ENCODE measurements at places on chromosomes 11 and 22. TPM values are rescaled to one million over a fixed set of nuclear protein-coding genes. Genes with fewer than 3 reads are reported as not detected.

DNA sequence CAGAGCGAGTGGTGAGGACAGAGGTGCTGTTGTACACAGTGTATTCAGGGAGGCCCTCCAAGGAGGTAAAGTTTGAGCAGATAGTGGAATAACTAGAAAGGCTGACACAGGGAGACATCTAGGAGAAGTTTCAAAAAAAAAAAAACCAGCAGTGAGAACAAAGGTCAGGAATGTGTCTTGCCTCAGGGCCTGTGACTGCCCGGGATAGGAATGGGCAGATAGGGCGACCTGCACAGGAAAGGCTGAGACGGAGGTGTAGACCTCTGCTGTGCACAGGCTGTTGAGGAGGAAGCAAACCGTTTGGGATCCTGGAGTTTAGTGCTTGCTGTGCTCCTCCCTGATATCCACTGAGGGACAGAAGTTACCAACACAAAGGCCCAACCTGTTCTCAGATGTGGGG is 406.5 kb upstream of the B3GAT1 start:
- DNase-seq = no peak

DNA sequence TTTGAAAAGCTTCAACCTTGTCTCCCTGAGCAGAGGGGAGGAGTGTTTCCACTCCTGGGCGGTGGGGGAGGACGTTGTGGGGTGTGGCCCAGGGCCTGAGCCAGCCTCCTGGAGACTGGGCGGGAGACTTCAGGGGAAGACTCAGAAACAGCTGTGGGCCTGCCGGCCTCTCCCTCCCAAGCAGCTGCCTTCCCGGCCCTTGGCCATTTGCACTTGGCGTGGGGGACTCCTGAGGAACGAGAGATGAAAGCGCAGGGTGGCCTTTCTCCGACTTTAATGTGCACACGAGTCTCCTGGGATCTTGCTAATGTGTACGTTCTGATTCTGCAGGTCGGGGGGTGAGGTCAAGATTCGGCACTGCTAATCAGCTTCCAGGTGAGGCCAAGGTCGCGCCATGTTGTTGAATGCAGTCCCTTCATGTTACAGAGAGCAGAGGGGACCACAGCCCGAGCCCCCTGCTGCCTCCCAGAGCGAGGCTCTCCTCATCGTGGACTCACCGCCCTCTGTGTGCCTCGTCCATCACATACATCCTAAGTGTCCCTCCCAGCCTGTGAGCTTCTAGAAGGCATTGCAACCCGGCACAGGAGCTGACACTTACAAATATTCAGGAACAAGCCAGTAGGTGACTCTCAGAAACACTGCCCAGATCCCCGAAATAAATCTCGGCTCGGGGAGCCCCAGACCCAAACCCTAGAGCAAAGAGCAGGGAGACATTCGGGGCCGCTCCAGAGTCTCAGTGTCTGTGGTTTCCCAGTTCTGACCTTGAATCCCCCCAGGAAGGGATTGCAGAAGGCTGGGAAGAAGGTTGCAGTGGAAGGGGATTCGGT is 7.7 kb downstream of the LIF start:
- peak; percentile 78 for DNase-seq

DNA sequence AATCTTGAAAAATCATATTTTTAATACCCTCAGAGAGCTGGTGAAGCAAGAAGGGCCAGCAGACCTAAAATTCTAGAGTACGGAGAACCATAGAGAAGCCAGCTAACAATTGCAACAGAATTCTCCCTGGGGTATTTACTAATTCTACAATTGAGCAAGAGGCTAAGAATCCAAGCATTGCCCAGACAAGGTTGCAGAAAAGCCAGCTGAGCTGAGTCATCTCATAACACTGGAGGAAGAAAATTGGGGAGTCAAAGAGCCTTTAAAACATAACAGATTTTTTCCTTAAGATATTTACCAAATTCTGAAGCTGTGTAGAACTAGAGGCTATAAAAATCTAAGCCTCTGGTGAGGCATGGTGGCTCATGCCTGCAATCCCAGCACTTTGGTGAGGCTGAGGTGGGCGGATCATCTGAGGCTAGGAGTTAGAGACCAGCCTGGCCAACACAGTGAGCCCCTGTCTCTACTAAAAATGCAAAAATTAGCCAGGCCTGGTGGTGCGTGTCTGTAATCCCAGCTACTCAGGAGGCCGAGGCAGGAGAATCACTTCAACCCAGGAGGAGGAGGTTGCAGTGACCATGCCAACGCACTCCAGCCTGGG is 13.6 kb upstream of the TMEM216 start:
- DNase-seq = no peak

- DNase-seq = no peak
Measured at GRCh38 chr11:128718064-128718463, 24.2 kb downstream of the FLI1 start.

DNA sequence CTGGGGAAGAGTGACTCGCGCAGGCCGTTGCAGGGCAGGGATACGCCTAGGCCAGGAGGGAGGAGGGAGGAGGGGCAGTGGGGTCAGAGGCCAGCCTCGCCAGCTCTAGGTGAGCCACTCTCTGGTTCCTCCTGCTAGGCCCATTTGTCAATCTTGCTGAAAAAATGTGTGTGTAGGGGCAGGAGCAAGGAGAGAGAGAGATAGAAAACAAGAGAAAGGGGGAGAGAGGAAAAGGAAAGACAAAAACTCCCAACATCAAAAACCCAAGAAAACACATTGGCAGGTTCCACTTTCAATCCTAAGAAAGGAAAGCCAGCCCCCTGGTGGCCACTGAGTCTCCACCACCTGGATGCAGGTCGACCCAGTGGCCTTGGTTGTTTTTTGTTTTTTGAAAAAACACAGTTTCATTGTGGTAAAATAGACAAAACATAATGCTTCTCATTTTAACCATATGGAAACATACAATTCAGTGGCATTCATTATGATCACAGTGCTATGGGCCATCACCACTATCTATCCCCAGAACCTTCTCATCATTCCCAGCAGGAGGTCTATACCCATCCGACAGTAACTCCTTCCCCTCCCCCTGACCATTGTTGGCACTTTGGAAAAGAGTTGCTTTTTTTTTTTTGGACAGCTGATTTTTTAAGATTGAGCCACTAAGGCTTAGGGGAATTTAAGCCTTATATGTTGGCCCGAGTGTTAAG is 10.9 kb downstream of the OMP start:
- DNase-seq = no peak

- DNase-seq = no peak
Measured at GRCh38 chr11:26478710-26479109, 93.4 kb downstream of the MUC15 start.

- DNase-seq = no peak
Measured at GRCh38 chr11:74476536-74476935, 9.2 kb upstream of the KCNE3 start.

DNA sequence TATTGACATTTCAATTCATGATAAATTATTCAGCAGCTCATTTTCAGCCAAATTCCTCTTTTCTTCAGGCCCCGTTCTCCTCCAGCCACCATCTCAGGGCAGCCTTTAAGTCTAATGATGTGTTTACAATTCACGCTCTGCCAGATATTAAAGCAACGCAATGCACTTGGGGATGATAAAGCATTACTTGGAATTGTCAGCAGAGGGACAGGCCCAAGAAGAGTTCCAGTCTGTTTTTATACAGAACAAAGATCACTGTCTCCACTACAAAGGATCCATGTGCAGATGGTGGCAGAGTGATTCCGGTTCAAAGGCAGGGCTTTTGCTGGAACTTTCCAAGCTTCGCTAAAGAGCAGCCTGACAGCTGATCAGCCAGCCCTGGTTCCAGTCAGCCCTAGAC is 13.6 kb upstream of the GALNT18 start:
- no peak for DNase-seq

- no peak for DNase-seq
Measured at GRCh38 chr11:36241497-36241896, 47.7 kb downstream of the COMMD9 start.

DNA sequence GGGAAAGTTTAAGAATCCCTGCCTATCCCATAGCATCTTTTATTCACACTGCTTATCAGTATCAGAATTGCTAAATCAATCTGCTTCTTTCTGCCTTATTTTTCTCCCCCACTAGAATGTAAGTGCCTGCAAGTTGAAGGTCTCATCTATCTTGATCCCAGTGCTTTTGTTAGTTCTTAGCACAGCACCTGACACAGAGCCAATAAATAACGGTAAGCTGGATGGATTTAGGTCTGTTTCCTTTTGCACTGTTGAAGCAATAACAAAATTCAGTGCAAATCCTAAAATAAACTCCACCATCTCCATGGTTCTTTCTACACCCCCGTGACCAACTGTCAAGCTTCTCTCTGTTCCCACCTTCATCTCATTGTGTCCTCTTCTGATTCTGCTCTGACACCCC is 36.7 kb upstream of the CD44 start:
- no peak for DNase-seq

GRCh38 chr11:116225784-116226585 is 546.8 kb downstream of the BUD13 start:
- no peak for DNase-seq

GRCh38 chr11:1391165-1392075 is 1.7 kb downstream of the BRSK2 start:
- no peak for DNase-seq

- no peak for DNase-seq
Measured at GRCh38 chr22:20228939-20229272, 39.2 kb downstream of the RTN4R start.

DNA sequence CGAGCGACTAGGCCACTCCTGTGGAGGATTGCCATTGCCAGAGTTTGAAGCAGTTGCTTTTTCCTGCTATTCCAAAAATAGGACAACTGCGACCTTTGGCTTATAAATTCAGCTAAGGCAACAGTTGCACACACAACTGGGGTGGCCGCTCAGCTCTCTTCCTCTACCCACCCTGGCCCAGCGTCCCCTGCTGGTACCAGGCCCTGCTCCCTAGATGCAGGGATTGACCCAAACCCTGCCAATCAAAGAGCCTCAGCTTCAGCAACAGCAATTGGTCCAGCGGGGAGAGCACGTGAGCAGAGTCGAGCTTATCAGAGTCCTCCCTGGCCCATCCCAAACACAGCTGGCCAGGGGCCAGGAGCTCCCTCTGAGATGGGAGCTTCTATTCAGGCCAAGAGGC is 22.0 kb upstream of the CABP2 start:
- no peak for DNase-seq

DNA sequence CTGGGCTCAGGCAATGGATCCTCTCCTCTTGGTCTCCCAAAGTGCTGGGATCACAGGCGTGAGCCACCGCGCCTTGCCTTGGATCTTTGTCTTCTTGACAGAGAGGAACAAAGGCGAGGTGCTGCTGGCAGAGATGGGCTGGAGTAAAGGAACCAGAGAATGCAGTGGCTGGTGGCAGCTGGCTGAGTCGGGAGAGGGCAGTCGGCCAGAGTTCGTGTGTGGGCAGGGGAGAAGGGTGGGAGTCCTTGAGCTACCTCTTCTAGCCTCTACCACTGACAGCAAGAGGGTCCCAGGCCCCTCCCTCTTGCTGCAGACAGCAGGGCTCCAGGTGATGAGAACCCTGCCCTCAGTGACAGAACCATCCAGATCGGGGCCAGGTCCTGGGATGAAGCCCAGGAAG is 86.2 kb upstream of the LINC01488 start:
- no peak for DNase-seq

Gene ARHGAP8
- 0.74 TPM for polyA plus RNA-seq

Gene APOBEC3C
- polyA plus RNA-seq = 4.4 TPM

Gene MUC6
- not detected for polyA plus RNA-seq

Gene BDNF
- polyA plus RNA-seq = 1.8 TPM

Gene INPP5J
- 0.89 TPM for polyA plus RNA-seq

Gene PKNOX2
- polyA plus RNA-seq = 25.8 TPM

Gene MMP8
- polyA plus RNA-seq = 0.09 TPM

Gene MYH9
- polyA plus RNA-seq = 89.7 TPM

Gene CCDC15
- 4.4 TPM for polyA plus RNA-seq

Gene TREH
- 0.42 TPM for polyA plus RNA-seq

Gene SGSM1
- polyA plus RNA-seq = 0.14 TPM

Gene CCDC81
- polyA plus RNA-seq = 1.1 TPM

Gene ANO3
- 0.41 TPM for polyA plus RNA-seq

Gene ELFN2
- polyA plus RNA-seq = not detected
